Stimulated activated CD8-positive, alpha-beta memory T cell treated with anti-CD3 and anti-CD28 coated beads, Interleukin-4, amount 100 ng/mL, for 48 hours (primary cell): ENCODE measurements at places on chromosomes 1 and 21.
A peak's percentile ranks its signal among the peaks of the same experiment; 100 is the strongest.

DNA sequence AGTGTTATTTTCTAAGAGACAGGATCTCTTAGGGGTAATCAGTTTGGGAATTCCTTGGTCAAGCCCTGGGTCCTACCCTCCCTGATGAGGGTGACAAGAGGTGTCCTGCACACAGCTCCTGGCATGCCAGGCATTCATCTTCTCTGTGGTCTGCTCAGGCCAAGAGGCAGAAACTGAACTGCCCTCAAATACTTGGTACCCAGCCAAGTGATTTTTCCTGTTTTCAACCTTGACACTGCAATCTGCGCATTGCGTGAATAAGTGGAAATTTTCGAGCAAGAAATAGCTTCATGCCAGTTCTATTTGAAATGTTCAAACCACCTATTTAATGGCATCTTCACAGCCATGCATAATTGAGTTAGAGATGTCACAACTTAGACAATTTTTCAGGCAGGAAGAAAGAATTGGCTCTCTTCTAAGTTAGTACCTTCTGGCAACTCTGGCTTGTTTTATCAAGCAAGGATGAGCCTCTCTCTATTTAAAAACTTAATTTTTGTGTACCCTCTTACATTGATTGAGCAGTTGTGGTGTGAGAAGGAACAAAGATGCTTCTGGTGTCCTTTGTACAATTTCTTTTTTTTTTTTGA lies 27.0 kb downstream of the DNM3 start:
- no peak for DNase-seq

DNA sequence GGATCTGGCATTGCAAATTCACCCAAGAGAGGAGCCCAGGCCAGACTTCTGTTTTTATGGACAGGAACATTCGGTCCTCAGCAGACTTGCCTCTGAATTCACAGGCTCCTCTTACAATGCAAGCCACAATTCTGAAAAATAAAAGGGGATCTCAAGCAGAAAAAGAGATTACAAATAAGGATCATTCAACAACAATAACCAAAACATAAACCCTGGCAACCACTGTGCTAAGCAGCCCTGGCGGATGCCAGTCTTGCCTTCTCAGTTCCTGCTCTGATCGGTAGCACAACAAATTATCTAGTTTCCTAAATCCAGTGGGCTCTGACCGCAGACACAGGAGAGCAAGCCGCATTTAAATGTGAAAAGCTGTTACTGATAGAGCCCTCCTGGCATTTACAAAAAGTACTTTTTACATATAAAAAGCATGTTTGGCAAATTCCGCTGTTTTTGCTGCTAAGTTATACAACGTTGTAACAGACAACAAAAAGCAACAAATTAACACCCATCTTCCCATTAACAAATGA lies 123.4 kb upstream of the FOXD3 start:
- no peak for DNase-seq

DNA sequence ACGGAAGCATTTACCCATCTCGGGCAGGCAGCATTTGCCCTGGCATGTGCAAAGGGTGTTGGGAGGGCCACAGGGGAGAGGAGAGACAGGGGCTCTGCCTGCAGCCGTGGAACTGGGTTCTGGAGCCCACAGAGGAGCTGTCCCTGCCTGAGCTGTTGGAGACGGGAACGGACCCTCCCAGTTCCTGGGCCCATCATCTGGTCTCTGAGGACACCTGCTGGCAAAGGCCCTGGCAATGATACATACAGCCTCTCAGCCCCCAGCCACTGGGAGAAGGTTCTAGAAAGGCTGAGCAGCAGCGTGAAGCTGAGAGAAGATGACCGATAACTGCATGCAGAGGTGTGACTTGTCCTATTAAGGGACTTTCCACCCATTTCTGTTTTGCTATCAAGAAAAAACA lies 31.4 kb downstream of the FAAP20 start:
- DNase-seq = no peak

DNA sequence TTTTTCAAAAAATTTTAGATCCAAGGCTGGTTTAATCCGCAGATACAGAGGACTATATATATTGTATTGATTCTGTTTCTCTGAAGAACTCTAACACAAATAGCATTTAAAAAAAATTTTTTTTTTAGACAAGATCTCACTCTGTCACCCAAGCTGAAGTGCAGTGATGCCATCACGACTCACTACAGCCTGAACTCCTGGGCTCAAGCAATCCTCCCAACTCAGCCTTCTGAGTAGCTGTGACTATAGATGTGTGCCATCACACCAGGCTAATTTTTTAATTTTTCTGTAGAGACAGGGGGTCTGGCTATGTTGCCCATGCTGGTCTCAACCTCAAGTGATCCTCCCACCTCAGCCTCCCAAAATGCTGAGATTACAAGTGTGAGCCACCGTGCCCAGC lies 3.0 kb downstream of the ANKRD45 start:
- DNase-seq = no peak

GRCh38 chr1:35298464-35298863 lies 30.0 kb downstream of the ZMYM4 start:
- DNase-seq = peak; percentile 27

DNA sequence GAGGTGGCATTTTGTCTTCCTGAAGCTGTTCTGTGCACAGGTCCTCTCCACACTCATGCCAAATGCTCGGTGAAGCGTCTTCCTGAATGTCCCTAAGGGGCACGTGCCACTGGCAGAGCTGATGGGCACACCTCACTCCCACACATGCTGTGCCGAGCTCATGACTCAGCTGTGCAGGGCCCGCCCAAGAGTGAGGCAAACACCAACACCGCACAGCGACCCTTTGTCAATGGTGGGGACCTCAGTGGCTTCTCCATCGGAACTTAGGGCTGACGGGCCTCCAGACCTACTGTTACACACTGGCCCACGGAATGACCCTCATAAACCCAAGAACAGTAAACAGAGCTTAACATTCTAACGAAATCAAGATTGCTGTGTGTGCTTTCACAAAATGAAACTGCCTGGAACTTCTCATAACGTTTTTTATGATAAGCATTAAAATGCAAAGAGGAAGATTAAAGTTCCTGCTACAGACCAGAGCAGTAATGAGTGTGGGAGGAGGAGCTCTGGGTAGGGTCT lies 89.3 kb downstream of the SIM2 start:
- DNase-seq = no peak

DNA sequence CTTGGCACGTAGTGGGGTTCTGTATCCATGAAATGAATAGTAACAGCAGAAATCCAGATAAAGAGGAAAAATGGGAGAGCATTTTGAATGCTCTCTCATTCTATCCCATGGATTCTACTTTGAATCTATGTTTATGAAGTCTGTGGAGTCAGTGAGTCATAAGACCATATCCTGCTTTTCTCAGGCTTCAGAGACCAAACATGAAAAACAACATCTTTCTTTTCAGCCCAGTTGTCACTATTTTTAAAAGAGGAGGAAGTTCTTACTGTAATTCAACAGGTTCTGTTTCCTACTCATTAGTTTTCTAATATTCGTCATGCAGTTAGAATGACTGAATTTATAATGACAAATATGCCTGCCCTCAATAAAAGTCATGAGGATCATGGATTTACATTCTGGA lies 39.4 kb upstream of the CD55 start:
- no peak for DNase-seq

- DNase-seq = peak; percentile 32
Observed at GRCh38 chr1:182962554-182963115, 9.7 kb upstream of the SHCBP1L start.

- no peak for DNase-seq
Observed at GRCh38 chr1:55526716-55527115, 311.6 kb upstream of the USP24 start.

- no peak for DNase-seq
Observed at GRCh38 chr1:182601913-182602312, 2.3 kb downstream of the RGS16 start.

DNA sequence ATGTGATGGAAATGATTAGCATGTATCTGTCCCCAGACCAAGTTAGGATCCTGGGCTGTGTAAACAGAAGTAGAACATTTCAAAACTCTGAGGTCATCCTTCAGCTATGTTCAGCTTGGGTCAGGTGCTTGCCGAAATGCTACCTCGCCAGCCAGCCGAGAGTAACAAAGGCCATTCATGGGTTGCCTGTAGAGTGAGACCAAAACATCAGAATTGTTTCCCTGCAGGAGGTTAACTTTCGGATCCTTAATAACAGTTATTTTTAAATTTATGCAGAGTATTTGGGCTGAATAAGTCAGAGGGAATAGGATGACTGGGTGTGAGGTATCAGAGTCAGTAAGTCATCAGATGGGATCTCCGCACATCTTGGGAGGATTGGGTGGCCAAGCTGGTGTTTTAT lies 35.6 kb downstream of the SMYD2 start:
- DNase-seq = no peak

- DNase-seq = no peak
Observed at GRCh38 chr1:75870951-75871350, 61.3 kb downstream of the ASB17 start.

DNA sequence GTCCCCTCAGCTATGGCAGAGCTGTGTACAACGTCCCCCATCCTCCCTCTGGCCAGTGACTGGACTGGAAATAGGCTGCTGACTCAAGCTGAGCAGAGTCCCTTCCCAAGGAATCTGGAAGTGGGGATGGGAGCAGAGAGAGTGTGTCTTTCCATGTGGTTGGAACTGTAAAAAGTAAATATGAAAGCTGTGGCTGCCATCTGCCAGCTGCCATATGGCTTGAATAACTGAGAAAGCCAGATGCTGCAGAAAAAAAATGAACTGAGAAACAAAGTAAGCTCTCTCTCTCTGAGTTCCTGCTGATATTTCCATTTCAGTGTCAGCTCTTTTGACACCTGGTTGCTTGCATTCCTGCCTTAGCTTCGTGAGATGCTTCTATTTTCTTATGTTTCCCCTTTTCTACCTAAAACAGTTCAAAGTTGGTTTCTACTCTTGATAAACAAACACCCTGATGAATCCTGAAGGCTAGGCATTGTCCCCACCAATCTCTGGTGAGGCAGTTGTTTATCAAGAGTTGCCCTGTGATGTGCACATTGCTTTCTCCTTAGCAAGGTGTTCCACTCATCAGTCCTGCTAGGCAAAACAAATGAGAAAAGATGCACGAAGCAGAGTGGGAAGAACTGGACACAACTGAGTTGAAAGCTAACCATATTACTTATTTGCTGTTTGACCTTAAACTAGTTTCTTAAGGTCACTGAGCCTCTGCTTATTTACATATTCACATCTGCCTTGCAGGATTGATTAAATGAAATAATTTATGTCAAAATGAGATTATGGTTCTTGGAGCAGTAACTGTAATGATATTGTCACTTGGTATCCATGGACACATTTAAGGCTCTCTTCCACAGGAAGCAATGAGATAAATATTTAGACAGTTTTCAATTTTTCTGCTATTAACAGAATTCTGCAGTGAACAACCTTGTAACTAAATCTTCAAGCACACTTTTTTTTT lies 16.6 kb upstream of the DR1 start:
- DNase-seq = no peak

GRCh38 chr1:154756793-154757548 lies 113.1 kb downstream of the KCNN3 start:
- peak; percentile 22 for DNase-seq

DNA sequence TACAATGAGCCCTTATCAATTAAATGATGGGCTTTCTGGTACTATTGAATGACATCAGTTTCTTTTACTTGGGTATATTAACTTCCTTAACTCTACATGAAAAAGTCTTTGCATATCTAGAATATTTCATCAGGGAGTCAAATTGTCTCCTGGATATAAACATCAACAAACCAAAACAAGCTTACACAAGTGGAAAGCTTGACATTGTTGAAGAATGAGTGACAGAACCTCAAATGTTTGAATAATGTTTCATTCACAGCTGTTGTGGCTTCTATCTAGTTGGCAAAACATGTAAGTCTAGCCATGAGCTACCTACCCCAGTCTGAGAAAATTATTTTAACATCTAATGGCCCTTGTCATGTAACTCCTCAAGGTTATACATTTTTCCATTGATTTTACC lies 604.8 kb upstream of the ADAMTS5 start:
- no peak for DNase-seq

GRCh38 chr21:27475363-27475955 lies 508.6 kb upstream of the ADAMTS5 start:
- no peak for DNase-seq

DNA sequence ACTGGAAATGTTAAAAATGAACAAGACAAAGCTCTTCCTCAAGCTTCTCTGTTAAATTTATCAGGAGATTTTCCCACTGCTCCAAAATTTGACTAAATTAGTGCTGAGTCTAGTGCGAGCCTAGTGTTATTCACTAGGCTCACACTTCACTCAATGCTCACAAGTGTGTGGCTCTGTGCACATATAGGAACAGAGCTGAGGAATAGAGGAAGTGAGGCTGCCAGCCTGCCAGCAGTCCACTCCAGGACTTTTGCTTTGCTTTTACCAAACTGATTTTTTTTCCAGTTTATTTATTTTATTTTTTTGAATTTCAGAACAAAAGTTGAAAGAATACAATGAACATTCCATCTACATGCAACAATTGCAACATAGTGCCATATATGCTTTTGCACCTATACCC lies 87.2 kb downstream of the VAV3 start:
- DNase-seq = no peak

GRCh38 chr1:86640161-86640670 lies 64.2 kb upstream of the SH3GLB1 start:
- no peak for DNase-seq

- DNase-seq = no peak
Observed at GRCh38 chr1:156847591-156848460, 11.1 kb downstream of the INSRR start.

- DNase-seq = no peak
Observed at GRCh38 chr21:46409641-46410406, 48.9 kb upstream of the DIP2A start.

DNA sequence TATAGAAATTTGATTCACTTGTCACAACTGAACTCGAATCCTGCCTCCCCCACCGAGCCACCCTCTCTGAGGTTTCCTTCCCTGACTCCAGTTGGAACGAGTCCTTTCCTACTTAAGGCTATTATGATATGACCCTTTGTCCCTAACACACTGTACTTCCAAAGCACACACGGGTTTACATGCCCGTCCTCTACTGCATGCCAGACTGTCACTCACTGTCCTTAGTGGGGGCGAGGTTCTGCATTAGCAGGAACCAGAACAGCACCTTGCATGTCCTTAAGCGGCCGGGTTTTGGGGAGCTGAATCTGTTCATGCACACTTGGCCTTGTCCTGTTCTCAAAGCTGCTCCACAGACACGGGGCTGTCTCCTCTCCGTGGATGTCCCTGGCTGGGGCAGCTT lies 164.6 kb upstream of the KCNJ6 start:
- DNase-seq = no peak

DNA sequence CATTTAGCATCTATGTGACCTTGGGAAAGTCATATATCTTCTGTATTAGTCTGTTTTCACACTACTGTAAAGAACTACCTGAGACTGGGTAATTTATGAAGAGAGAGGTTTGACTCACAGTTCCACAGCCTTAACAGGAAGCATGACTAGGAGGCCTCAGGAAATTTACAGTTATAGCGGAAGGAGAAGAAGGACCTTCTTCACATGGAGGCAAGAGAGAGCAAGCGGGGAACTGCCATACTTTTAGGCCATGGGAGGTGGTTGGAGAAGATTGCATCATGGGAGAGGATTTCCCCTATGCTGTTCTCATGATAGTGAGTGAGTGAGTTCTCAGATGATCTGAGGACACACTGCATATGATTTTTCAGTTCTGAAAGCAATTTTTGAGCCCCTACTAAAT lies 87.9 kb downstream of the CLEC20A start:
- DNase-seq = no peak

GRCh38 chr21:36882776-36883175 lies 83.7 kb downstream of the HLCS start:
- DNase-seq = no peak
